GM13977 (cell line): ENCODE measurements at places on chromosomes 16 and 17.

GRCh38 chr17:14337596-14338079, 36.8 kb downstream of the HS3ST3B1 start:
- no peak for DNase-seq

DNA sequence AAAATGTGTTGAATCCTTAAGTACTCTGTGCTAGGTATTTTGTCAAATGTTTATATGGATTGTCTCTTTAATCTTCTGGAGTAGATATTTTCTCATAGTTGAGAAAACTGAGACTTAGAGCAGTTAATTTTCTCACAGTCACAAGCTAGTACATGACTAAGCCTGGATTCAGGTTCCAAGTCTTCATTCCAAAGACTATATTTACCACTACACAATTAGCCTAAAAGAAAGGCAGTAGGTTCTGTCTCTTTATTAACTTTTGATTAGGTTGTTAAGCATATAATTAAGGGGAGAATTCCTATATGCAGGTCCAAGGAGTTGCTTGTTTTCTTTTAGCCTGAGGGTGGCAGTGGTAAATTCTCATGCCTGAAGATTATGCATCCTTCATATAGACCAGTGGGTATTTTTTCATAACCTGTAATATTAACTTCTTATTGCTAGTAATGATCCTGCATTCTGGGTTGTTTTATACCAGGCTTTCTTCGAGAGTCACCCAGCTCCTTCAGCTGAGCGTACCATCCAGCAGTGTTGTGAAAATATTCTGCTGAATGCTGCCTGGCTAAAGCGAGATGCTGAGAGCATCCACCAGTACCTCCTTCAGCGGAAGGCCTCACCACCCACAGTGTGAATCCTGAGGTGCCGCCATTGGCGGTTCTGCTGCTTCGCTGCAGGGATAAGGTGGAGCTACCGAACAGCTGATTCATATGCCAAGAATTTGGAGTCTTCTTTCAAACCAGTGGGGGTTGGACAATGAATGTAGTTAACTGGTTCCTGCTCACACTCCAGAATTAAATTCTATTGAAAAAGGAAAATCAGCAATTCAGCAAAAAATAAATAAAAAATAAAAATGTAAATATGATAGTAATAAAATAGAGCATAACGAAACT, 28.2 kb upstream of the KPNB1 start:
- no peak for DNase-seq

- no peak for DNase-seq
These were observed 20.5 kb upstream of the SMPD3 start for GRCh38 chr16:68468842-68469241.

DNA sequence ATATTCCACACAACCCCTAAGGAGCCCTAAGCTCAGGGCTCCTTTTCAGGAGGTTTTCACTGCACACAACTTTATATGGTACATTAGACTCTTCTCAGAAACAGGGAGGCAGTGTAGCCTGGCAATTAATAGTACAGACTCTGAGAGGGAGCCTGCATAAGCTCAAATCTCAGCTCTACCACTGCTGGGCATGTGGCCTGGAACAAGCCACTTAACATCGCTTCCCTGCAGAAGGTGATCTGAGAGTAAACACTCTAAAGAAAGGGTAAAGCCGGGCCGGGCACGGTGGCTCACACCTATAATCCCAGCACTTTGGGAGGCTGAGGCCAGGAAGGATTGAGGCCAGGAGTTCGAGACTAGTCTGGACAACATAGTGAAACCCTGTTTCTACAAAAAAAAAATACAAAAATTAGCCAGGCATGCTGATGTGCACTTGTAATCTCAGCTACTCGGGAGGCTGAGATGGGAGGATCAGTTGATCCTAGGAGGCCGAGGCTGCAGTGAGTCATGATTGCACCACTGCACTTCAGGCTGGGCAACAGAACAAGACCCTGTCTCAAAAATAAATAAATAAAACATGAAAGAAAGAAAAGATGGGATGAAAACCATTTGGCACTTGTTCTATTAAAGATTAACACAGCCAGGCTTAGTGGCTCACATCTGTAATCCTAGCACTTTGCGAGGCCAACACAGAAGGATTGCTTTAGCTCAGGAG, 70.7 kb upstream of the DNAJA2 start:
- no peak for DNase-seq

GRCh38 chr17:30454635-30455034, 22.6 kb upstream of the GOSR1 start:
- DNase-seq, result no peak

- no peak for DNase-seq
These were observed 3.6 kb downstream of the CBX8 start for GRCh38 chr17:79792984-79793923.

- DNase-seq, result no peak
These were observed 45.4 kb upstream of the EMP2 start for GRCh38 chr16:10625595-10626357.

DNA sequence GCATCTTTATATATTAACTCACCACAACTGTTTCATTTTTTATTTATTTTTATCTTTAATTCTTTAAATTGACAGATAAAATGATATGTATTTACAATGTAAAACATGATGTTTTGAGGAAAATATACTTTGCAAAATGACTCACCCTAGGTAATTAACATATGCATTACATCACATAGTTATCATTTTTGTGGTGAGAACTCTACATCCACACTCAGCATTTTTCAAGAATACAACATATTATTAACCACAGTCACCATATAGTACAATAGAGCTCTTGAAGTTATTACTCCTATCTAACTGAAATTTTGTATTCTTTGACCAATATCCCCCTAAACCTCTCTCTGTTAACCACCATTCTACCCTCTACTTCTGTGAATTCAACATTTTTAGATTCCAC, 194.7 kb upstream of the KIF2B start:
- DNase-seq, result no peak

DNA sequence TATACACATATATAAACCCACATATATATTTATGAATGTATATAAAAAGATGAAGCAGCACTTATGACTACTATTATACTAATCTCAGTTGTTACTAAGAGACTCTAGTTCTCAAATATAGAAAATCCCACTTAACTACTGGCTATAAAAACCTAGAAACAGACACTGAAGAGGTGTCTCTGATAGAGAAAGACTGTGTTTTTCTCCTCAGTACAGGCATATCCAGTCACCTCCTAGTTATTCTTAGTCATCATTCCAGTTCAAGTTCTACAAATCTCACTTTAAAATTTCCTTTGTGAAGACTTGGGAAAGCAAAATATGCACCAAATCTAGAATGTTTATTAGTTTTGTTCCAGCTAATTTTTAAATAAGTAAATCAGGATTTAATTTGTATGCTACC, 93.9 kb downstream of the STH start:
- no peak for DNase-seq

DNA sequence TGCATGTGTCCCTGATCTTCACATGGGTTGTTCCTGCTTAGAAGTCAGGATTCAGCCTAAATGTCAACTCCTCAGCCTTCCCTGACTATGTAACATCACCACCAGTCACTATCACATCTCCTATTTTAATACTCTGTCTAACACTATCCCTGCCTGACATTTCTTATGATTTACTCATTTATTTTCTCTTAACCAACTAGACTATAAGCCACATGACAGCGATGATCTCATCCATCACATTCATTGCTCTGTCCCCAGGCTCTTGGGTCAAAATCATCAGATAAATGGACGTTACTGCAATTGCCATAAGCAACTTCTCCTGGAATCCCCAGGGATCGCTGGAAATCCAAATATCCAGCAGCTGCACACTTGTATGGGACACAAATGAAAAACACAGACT, 15.7 kb downstream of the CDRT4 start:
- DNase-seq, result no peak

- DNase-seq, result no peak
These were observed 46.5 kb upstream of the GSE1 start for GRCh38 chr16:85566561-85567100.

GRCh38 chr16:75058806-75059205, 57.8 kb downstream of the LDHD start:
- DNase-seq, result no peak

DNA sequence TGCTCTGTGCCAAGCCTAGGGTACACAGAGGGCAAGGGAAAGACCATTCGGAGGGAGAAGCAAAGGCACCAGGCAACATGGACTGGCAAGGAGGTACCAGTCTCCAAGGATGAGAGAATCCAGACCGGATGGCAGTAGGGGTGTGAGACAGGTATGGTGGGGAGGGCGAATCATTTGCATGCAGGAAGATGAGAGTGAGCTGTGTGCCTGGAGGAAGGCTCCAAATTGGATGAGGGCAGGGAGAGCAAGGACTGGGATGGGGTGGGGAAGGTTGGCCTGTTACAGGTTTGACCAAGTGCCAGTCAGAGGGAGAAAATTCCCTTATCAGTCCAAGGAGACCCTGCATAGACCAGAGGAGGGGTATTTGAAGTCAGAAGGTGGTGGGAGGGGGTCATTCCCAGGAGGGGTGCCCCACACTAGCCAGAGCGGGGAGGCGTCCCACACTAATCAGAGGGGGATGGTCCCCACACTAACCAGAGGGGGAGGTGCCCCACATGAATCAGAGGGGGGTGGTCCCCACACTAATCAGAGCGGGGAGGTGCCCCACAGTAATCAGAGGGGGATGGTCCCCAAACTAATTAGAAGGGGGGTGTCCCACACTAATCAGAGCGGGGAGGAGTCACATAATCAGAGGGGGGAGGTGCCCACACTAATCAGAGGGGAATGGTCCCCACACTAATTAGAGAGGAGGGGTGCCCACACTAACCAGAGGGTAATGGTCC, 737 bp downstream of the CANT1 start:
- no peak for DNase-seq

DNA sequence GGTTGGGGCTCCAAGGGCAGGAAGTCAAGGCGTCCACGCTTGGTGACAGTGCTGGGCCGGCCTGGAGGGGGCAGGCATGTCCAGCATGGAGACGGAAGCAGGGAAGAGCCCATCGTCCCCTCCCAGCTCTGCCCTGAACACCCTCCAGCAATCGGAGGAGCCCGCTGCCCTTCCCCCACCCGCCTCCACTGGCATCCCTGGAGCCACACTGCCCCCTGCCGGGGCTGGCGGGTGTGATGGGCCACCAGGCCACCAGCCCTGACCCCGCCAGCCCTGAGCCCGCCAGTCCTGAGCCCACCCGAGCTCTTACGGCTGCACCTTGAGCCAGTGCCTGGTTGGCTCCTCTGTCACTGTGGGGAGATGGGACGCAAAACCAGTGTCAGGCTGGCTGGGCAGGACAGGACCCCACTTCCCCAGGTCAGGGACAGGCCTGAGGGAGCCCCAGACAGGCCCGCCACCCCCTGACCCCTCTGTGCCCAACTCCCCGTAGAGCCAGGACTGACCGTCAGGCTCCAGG, 4.1 kb upstream of the CDH15 start:
- peak; percentile 90 for DNase-seq

- no peak for DNase-seq
These were observed 56.3 kb upstream of the IL34 start for GRCh38 chr16:70589998-70590471.

- DNase-seq, result no peak
These were observed 5.4 kb downstream of the SREBF1 start for GRCh38 chr17:17831208-17832031.

DNA sequence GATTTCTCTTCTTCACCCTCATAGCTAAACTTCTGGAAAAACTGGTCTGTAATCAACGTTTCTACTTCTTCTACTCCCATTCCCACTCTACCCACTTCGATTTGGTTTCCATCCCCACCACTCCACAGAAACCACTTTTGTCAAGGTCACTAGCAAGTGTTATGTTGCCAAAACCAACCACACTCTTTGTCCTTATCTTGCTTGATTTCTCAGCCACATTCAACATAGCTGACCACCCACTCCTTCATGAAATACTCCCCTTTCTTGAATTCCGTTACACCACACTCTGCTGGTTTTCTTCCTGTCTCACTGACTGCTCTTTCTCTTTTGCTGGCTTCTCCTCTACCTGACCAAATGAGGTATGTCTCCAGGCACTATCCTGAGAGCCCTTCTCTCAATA, 11.9 kb downstream of the IKZF3 start:
- DNase-seq, result peak; percentile 16

DNA sequence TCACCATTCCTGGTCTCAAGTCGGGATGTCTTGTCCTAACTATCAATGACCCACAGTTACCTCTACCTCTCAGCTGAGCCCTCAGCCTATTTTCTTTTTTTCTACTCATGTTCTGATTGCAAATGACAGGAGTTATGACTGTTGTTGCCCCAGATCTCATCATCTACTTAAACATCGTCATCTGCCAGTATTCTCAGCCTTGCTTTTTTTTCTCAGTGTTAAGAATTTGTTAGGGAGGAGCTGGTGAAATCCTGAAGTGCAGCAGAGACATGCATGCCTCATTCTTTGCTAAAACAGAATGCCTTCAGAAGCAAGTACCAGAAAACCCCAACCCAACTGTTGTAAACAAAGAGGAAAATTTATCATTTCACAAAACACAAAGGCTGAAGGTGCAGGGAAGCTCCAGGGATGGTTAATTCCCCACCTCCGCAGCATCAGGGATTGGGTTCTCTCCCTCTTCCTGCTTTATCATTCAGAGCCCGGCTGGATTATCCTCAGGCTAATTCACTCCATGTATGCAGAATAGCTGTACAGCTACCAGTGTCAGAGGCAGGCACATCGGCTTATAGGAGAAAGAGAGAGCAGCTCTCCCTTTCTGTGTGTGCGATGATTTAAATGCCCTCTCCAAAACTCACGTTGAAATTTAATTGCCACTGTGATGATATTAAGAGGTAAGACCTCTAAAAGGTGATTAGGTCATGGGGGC, 540.8 kb upstream of the HSBP1 start:
- no peak for DNase-seq

DNA sequence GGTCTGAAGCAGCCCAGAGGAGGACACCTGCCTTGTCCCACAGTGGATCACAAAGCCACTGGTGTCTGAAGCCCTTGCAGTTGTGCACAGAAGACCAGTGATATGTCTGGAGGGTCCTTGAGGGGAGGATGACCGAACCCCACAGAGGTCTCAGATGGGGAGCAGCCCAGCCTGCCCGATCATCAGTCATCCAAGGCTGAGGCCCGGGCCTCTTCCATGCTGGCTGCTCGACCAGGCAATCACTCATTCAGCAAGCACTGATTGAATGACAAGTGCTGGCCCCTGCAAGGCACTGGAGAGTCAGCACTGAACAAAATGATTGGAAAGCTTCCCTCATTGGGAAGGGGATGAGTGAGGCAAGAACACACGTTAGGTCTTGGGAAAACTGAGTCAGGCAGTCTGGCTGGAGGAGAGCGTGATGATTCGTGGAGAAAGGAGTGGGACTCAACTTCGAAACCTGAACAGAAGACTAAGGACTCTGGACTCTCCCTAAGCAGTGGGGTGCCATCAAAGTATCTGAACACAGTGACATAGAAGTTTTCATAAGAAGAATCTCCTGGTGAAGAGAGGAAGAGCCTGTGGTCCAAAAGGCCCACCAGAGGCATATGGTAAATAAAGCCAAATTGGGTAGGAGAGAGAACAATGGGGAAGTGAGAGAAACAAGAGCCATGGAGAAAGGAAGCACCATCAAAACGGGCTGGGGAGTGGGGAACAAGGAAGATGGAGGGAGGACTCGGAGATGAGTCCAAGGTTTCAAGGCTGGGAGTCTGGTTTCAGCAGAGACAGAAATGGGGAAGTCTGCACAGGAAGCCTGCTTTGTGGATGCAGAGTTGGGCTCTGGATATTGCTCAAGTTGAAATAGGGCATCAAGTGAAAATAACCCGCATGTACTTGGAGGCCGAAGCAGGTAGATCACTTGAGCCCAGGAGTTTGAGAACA, 10.2 kb downstream of the PIK3R5 start:
- DNase-seq, result no peak
